ENCODE measurements at places on chromosomes 7 and 10. TPM values are rescaled to one million over a fixed set of nuclear protein-coding genes. Genes with fewer than 3 reads are reported as not detected.

Gene UPK3B
- total RNA-seq = 1.5 TPM

DNA sequence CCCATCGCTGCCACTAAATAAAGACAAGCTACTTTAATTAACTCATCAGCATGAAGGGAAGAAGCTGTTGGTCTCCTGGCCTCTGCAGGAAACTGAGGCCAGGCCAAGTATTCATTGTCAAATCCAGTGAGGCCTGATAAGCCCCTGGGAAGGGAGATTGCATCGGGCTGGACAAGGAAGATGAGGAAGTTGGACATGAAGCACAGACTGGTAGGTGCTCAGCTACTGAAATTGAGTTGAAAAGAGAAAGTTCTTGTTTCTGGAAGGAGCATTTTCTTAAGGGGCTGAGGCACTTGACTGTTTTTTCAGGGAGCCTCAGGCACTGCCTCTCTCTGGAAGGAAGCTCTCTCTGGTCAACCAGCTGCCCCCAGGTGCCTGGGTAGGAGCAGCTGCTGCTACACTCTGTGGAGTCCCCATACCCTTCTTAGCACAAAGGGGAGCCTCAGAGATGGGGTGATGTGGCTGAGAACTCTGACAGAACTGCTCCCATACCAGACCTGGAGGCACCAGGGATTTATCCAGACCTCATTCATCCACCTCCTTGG, 90.3 kb upstream of the IKZF1 start:
- peak overlapping the region; percentile 93 for H3K27ac ChIP-seq
- peak; percentile 5 for DNase-seq
- H3K27me3 ChIP-seq = no peaks in the 10 kb centered on the region
- H3K4me3 ChIP-seq = no peak overlapping the region
- peaks cover 14% of the 10 kb centered on the region for H3K36me3 ChIP-seq

- no peak overlapping the region for H3K4me3 ChIP-seq
- H3K4me1 ChIP-seq = no peaks in the 10 kb centered on the region
- H3K36me3 ChIP-seq = no peaks in the 10 kb centered on the region
- H3K27me3 ChIP-seq = no peaks in the 10 kb centered on the region
- no peak overlapping the region for H3K27ac ChIP-seq
Observed at GRCh38 chr7:114345494-114345893, 69.1 kb upstream of the FOXP2 start.

- no peaks in the 10 kb centered on the region for H3K4me1 ChIP-seq
- peaks cover 8% of the 10 kb centered on the region for H3K27me3 ChIP-seq
- no peak overlapping the region for H3K4me3 ChIP-seq
- H3K36me3 ChIP-seq = no peaks in the 10 kb centered on the region
- no peak for DNase-seq
Observed at GRCh38 chr7:43037531-43037930, 74.9 kb upstream of the HECW1 start.

DNA sequence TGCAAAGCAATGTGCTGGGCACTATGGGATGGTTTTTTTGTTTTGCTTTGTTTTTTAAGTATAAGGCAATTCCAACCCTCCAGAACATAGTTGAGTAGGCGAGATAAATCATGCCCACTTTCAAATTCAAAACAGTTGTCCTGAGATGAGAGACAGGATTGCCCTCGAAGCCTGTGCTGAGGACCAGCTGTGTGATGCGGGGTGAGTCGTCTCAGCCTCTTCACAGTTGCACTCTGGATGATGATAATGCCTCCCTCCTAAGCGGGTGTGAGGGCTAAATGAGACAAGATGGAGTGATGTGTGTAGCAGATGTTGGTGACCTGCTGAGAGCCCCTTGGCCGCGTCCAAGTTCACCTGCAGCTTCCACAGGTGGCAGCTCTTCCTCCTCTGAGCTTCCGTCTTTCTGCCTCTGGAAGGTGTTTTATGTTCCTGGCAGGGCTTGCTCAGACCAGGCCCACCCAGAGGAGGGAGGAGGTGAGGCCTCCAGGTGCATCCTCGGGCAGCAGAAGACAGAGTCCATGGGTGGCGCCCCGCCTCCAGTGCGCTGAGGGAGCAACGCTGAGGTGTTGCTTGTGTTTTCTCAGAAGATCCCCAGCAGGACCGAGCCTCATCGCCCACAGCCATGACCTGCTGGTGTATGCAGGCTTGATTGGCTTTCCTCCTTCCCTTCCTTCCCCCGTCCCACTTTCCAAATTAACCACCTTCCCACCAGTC, 30.6 kb downstream of the ECHDC3 start:
- H3K27me3 ChIP-seq = peaks cover 5% of the 10 kb centered on the region
- H3K36me3 ChIP-seq = no peaks in the 10 kb centered on the region
- no peak overlapping the region for H3K4me3 ChIP-seq
- DNase-seq = no peak
- no peaks in the 10 kb centered on the region for H3K4me1 ChIP-seq

DNA sequence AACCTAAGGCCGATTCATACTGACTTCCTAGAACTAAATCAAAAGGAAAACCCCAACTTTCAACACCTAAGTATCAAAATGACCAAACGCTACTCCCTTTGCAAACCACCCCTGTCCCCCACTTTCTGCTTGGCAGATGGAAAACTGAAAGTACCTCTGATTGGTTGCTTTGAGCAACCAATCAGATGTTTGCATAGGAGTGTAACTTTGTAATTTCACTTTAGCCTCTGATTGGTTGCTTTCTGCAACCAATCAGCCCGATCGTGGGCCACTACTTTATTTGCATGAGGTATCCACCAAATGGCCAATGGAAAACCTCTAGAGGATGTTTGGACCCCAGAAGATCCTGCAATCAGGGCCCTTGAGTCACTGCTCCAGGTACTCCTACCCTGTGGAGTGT, 12.3 kb upstream of the SNX10 start:
- peak overlapping the region; percentile 54 for H3K27ac ChIP-seq
- peak; percentile 49 for DNase-seq
- no peaks in the 10 kb centered on the region for H3K27me3 ChIP-seq

DNA sequence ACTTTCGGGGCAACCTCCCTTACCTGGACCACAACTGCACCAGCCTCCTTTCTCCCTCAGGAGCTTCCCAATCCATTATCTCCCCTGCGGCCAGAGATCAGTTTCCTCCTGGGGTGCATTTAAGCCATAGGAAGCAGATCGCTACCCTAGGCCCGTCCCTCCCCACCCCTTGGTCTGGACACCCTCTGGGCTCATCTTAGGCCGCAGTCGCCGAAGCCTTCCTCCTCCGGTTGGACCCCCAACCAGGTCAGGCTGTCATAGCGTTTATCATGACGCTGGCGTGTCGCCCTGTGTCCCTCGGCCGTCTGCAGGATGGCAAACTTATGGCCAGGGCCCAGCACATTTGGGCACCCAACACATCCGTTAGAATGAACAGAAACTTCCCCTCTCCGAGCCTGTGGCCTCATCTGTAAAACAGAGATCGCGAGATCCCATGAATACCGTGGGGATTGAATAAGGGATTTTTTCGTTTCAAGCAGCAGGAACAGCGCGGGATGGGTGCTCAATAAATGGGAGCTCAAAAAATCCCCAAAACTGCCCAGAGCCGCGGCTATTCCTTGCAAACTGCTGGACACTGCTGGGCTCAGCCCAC, 669 bp upstream of the AP5Z1 start:
- H3K4me3 ChIP-seq = peak overlapping the region; percentile 98
- no peak for DNase-seq
- peak overlapping the region; percentile 98 for H3K27ac ChIP-seq
- peaks cover 11% of the 10 kb centered on the region for H3K36me3 ChIP-seq
- peaks cover 40% of the 10 kb centered on the region for H3K4me1 ChIP-seq
- no peaks in the 10 kb centered on the region for H3K27me3 ChIP-seq

GRCh38 chr7:47302560-47302959, 279.4 kb downstream of the TNS3 start:
- no peak overlapping the region for H3K27ac ChIP-seq
- H3K36me3 ChIP-seq = no peaks in the 10 kb centered on the region
- no peak overlapping the region for H3K4me3 ChIP-seq
- H3K27me3 ChIP-seq = no peaks in the 10 kb centered on the region
- no peak for DNase-seq

Gene ARID5B
- 41.2 TPM for total RNA-seq

GRCh38 chr7:112266595-112267270, 60.2 kb downstream of the ZNF277 start:
- no peak overlapping the region for H3K4me3 ChIP-seq
- H3K4me1 ChIP-seq = peaks cover 1% of the 10 kb centered on the region
- no peaks in the 10 kb centered on the region for H3K27me3 ChIP-seq
- H3K36me3 ChIP-seq = peaks cover 2% of the 10 kb centered on the region
- no peak overlapping the region for H3K27ac ChIP-seq

Gene CPA4
- total RNA-seq = not detected

Gene FAM25C
- not detected for total RNA-seq

Gene CCDC3
- total RNA-seq = 0.10 TPM

- H3K36me3 ChIP-seq = peaks cover 4% of the 10 kb centered on the region
- H3K4me1 ChIP-seq = peaks cover 28% of the 10 kb centered on the region
- no peak overlapping the region for H3K27ac ChIP-seq
- no peak for DNase-seq
Observed at GRCh38 chr10:92692697-92693533, 3.2 kb downstream of the HHEX start.

Gene AKR1C1
- 1.1 TPM for total RNA-seq

GRCh38 chr7:91557789-91558404, 293.7 kb downstream of the FZD1 start:
- H3K27me3 ChIP-seq = no peaks in the 10 kb centered on the region
- H3K36me3 ChIP-seq = no peaks in the 10 kb centered on the region
- no peak overlapping the region for H3K4me3 ChIP-seq
- DNase-seq = no peak

Gene TRPV6
- total RNA-seq = not detected

Gene DGKI
- 0.06 TPM for total RNA-seq

DNA sequence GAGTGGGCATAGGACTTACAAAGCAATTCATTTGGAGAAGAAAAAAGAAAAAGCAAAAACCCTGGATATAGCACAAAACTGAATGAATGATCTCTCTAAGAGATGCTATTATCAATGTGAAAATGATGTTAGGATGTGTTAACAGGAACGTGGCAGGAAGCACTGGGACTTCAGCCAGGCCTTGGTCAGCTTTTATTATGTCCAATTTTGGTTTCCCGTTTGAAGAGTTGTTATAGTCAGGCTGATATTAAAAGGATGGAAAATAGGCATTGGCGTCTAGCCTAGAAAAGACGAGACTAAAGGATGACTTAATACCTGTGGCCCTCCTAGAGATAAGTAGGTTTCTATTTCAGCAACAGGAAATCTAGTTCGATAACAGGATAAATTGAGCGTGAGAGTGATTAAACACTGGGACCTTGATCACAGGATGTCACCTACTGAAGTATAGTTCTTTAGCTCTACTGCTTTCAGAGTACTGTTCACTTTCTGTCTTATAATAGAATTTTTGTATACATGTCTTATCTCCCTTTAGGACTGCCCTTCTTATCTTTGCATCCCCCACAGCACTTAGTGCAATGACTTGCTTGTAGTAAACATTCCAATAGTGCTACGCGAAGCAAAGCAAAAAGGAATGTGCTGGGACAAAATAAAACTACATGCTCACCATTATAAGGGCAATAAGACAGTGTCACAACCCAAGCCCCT, 99.8 kb upstream of the AGBL3 start:
- peak overlapping the region; percentile 21 for H3K27ac ChIP-seq
- H3K4me1 ChIP-seq = peaks cover 20% of the 10 kb centered on the region
- no peak for DNase-seq
- H3K4me3 ChIP-seq = no peak overlapping the region

DNA sequence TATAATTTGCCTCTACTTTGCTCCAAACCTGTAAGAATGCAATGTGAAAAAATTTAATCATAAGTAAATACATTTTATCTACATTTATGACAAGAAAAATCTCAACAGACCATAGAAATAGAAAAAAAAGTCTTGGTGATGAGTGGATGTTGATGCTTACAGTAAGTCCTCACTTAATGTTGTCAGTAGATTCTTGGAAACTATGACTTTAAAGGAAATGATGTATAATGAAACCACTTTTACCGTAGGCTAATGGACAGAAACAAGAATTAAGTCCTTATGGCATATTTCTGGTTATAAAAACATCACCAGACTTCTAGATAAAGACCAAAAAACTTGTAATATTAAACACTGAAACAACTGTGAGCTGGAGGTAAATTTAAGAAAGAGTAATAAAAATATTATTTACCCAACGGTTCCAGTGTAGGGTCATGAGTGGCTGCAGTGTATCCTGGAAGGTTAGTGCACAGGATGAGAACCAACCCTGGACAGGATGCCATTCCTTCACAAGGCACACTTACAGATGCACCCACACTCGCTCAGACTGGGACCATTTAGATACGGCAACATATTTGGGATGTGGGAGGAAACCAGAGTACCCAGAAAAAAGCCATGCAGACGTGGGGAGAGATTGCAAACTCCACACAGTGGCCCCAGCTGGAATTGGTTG, 76.3 kb downstream of the GLCCI1 start:
- no peak for DNase-seq
- no peak overlapping the region for H3K4me3 ChIP-seq
- H3K36me3 ChIP-seq = peaks cover 53% of the 10 kb centered on the region
- peaks cover 40% of the 10 kb centered on the region for H3K4me1 ChIP-seq

GRCh38 chr10:114825513-114826253, 4.1 kb downstream of the FHIP2A start:
- H3K4me1 ChIP-seq = peaks cover 52% of the 10 kb centered on the region
- H3K27me3 ChIP-seq = no peaks in the 10 kb centered on the region
- no peak overlapping the region for H3K4me3 ChIP-seq
- H3K36me3 ChIP-seq = peaks cover 26% of the 10 kb centered on the region
- no peak overlapping the region for H3K27ac ChIP-seq

Gene CD36
- not detected for total RNA-seq

GRCh38 chr7:50470250-50471163, 20.4 kb upstream of the FIGNL1 start:
- H3K27me3 ChIP-seq = peaks cover 1% of the 10 kb centered on the region
- H3K27ac ChIP-seq = no peak overlapping the region
- DNase-seq = no peak

- no peak overlapping the region for H3K4me3 ChIP-seq
- H3K27ac ChIP-seq = no peak overlapping the region
- no peaks in the 10 kb centered on the region for H3K36me3 ChIP-seq
- peaks cover 2% of the 10 kb centered on the region for H3K4me1 ChIP-seq
Observed at GRCh38 chr7:90701771-90702170, 105.7 kb downstream of the CDK14 start.

DNA sequence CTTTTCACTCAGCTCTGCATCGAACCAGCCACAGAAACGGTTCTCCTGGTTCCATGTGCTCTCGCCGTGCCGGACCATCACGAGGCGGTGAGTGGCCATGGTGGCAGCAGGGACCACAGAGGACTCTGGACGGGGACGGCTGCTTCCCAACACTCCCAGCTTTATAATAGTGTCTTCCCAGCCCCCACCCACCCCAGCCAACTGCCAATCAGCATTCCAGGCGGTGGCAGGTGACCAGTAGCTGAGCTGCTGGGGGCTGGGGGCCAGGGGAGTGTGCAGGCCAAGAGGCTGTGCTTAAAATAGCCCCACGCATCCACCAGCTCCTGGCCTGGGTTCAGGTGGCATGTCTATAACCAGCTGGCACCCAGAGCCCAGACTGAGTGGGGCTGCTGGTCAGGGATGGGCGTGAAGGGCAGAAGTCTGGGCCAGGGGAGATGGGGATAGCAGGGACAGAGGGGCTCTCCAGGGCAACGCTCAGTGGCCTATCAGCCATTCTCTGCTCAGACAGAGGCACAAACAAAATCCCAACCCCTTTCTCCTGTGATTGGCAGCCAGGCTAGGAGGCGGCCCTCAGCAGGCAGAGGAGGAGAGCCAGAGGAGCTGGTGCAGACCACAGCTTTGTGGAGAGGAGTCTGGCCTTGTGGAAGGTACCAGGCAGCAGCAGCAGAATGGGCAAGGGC, at the start of gene PGAM2:
Gene PGAM2, minus strand, starts transcription at position 137 of the 680 bp plus-strand sequence. Its CDS starts 38 bp downstream, at position 99.
- H3K27ac ChIP-seq = no peak within 1 kb of the TSS
- H3K4me1 ChIP-seq = peaks cover 2% of the 10 kb centered on the region
- no peak within 1 kb of the TSS for H3K4me3 ChIP-seq
- H3K36me3 ChIP-seq = peaks cover 9% of the 10 kb centered on the region
- DNase-seq = no peak

- DNase-seq = no peak
- no peak overlapping the region for H3K27ac ChIP-seq
- H3K4me3 ChIP-seq = no peak overlapping the region
- H3K36me3 ChIP-seq = no peaks in the 10 kb centered on the region
- no peaks in the 10 kb centered on the region for H3K4me1 ChIP-seq
Observed at GRCh38 chr7:45983720-45984255, 62.7 kb upstream of the IGFBP3 start.

Gene ADAM8
- total RNA-seq = 123 TPM

Data from activated CD4-positive, alpha-beta T cell treated with anti-CD3 and anti-CD28 coated beads, Interleukin-2, amount 10 ng/mL, durations not matched to agents 7 days and 5 days (primary cell).